ENCODE measurements at places on chromosomes 13 and 19. TPM values are rescaled to one million over a fixed set of nuclear protein-coding genes. Genes with fewer than 3 reads are reported as not detected.

GRCh38 chr19:15028490-15028889 is 20.8 kb upstream of the CASP14 start:
- H3K27me3 ChIP-seq = no peaks in the 10 kb centered on the region
- H3K36me3 ChIP-seq = no peaks in the 10 kb centered on the region
- no peaks in the 10 kb centered on the region for H3K4me1 ChIP-seq
- DNase-seq = no peak
- no peak overlapping the region for H3K4me3 ChIP-seq
- no peak overlapping the region for H3K27ac ChIP-seq

GRCh38 chr19:52566588-52566987 is 3.5 kb upstream of the ZNF701 start:
- peaks cover 6% of the 10 kb centered on the region for H3K36me3 ChIP-seq
- H3K4me1 ChIP-seq = peaks cover 16% of the 10 kb centered on the region
- no peaks in the 10 kb centered on the region for H3K27me3 ChIP-seq
- DNase-seq = no peak
- no peak overlapping the region for H3K4me3 ChIP-seq

GRCh38 chr19:3268326-3268725 is 43.9 kb downstream of the CELF5 start:
- no peak overlapping the region for H3K27ac ChIP-seq
- no peak for DNase-seq
- no peaks in the 10 kb centered on the region for H3K36me3 ChIP-seq
- H3K4me3 ChIP-seq = no peak overlapping the region
- H3K27me3 ChIP-seq = peaks cover 65% of the 10 kb centered on the region

DNA sequence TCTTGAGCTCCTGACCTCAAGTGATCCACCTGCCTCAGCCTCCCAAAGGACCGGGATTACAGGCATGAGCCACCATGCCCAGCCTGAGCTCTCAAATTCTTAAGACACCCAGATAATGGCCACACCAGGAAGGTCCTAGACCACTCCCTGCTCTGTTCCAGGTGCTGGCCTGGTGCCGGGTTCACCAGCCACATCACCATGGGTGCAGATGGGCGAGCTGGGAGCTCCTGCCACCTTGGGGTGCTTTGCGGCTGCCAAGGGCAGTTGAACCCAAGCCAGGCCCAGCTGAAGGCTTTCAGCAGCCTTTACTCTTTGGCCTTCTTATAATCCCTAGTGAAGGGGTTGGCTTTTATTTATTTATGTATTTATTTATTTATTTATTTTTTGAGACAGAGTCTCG is 4.9 kb downstream of the HPN start:
- H3K4me3 ChIP-seq = no peak overlapping the region
- DNase-seq = no peak
- H3K4me1 ChIP-seq = peaks cover 26% of the 10 kb centered on the region
- H3K36me3 ChIP-seq = no peaks in the 10 kb centered on the region
- no peak overlapping the region for H3K27ac ChIP-seq
- H3K27me3 ChIP-seq = no peaks in the 10 kb centered on the region

GRCh38 chr13:86992251-86992650 is 678.9 kb upstream of the SLITRK5 start:
- no peaks in the 10 kb centered on the region for H3K36me3 ChIP-seq
- no peaks in the 10 kb centered on the region for H3K27me3 ChIP-seq

- no peak for DNase-seq
- no peak overlapping the region for H3K27ac ChIP-seq
- no peaks in the 10 kb centered on the region for H3K4me1 ChIP-seq
- no peaks in the 10 kb centered on the region for H3K27me3 ChIP-seq
- H3K4me3 ChIP-seq = no peak overlapping the region
Measured at GRCh38 chr19:33382982-33383381, 9.5 kb downstream of the CEBPG start.

ZNF578 gene
- total RNA-seq = 0.91 TPM

DNA sequence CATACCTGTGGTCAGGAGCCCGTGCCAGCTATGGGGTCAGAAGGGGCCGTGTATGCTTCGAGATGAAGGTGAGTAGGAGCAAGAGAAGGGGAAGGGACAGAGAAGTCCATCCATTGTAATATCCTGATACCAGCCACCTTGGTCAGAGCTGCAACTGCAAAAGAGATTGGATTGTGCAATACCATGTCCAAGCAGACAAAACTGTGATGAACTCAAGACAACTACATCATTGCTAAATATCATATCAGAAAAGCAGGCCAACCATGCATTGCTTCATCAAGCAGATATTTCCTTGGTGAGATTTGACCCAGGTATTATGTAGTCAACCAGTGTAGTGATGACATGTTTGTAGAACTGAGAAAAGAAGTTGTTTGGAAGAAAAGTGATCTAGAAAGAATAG is 12.1 kb downstream of the HNRNPUL1 start:
- H3K27me3 ChIP-seq = no peaks in the 10 kb centered on the region
- no peaks in the 10 kb centered on the region for H3K4me1 ChIP-seq
- DNase-seq = no peak
- no peak overlapping the region for H3K4me3 ChIP-seq
- peaks cover 23% of the 10 kb centered on the region for H3K36me3 ChIP-seq

NAPSA gene
- total RNA-seq = 7.1 TPM

- no peak for DNase-seq
- H3K27ac ChIP-seq = no peak overlapping the region
- H3K4me3 ChIP-seq = no peak overlapping the region
- H3K4me1 ChIP-seq = no peaks in the 10 kb centered on the region
Measured at GRCh38 chr19:5458420-5458819, 3.2 kb downstream of the ZNRF4 start.
